ENCODE measurements at places on chromosomes 3 and 15.

DNA sequence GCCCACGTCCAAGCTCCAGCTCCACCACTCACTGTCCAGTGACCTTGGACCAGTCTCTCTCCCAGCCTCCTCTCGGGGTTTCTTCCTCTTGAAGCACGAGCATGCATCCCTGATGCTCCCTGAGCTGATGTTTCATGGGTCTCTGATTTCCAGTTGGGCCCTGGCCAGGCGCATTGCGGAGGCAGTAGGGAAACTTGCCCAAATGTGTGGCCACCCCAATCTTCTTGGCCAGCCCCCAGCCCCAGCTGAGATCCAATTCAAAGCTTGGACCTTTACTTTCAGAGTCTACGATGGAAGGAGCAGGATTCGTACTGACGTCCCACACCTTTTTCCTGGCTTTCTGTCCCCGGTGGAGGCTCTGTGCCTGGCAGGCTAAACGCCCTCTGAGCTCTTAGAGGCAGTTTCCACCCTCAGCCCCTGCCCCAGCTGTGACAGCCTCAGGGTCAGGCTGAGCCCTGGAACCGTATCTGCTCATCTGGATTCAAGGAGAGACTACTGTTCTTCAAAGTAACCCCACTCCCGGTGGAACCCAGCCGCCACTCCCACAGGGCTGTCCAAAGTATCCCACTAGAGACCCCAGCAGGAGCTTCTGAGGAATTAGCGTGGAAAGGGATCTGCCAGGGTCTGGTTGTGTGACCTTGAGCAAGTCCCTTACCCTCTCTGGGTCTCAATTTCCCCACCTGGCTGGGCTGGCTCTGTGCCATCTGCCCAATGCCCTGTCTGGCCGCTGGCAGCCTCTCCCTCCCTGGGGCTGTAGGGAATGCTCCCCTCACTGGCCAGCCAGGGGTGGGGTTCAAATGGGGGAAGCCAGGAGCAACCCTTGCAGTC, 37.4 kb downstream of the CPN2 start:
- DNase-seq, result no peak

DNA sequence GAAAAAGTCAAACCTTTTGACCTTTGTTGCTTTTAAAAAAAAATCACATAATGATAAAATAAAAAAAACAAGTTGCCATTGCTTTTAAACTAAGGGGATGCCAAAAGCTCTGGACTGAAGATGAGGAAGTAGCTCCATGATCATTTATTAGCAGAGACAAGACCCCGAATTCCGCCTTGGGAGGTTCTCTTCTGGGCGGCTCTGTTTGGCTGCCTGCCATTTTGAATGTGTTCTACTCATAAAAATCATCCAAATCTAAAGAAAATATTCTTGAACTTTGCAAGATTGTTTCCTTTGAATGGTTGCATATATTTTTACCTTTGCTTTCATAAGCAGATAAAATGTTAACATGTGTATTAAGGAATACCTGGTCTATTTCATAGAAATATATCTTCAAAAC, 63.8 kb downstream of the NCEH1 start:
- DNase-seq, result no peak

DNA sequence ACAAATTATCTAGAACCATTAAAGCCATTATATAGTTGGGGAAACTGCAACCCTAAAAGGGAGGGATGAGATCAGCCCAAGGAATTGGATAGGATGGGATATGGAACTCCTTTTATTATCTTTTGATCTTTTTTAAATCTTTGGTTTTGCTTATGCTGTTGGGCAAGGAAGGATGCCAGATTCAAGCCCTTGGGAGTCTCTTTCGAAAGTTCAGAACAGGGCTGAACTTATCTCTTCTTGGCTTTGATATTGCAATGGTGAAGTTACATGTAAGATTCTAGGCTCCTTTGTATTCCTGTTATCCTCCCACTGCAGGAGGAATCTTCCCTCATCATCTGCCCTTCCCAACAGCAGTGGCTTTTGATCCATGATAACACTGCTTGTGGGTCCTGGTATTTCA, 10.0 kb upstream of the SLC22A13 start:
- no peak for DNase-seq

GRCh38 chr15:44666210-44667038, 3.0 kb upstream of the SPG11 start:
- DNase-seq, result no peak

- no peak for DNase-seq
These were observed 4.4 kb downstream of the CLK3 start for GRCh38 chr15:74619916-74620635.

DNA sequence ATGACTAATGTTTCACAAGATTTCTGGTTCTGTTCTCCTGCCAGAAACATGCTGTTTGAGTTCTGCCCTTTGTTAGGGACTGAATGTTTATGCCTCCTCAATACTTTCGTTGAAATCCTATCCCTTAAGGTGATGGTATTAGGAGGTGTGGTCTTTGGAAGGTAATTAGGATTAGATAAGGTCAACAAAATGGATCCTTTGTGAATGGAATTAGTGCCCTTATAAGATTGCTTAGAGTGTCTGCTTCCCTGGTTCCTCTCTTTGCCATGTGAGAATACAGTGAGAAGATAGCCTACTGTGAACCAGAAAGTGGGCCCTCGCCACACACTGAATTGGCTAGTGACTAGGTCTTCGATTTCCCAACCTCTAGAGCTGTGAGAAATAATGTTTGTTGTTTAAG, 621.4 kb upstream of the ALCAM start:
- DNase-seq, result no peak

GRCh38 chr15:28901587-28901980, 15.8 kb downstream of the APBA2 start:
- DNase-seq, result no peak

DNA sequence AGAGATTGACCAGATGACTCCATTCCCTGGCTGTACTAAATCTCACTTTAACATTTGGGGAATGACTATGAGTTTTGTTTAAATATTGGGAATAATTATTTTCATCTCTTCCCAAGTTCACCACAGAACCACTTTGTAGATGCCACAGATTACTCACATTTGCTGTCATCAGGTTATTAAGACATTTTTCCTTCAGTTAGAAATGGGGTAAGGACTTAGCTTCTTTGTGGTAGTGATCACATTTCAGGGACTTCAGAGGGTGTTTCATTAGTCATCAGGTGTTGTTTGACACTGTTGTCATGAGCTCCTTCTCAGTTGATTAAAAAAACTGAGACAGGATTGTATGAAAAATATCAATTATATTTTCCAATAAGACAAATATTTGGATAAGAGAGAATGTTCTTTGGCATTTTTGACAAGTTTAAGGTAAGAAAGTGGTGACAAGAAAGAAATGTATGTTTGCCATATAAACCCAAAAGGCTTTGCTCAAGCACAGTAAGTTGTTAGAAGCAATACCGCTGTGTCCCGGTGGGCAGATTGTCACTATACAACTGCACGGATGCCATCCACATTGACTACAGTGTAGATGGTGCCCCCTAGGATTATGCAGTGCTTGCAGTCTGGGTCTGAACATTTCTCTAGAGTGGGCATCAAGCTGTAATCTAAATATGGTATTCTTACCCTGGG, 22.3 kb downstream of the FBXL2 start:
- no peak for DNase-seq

DNA sequence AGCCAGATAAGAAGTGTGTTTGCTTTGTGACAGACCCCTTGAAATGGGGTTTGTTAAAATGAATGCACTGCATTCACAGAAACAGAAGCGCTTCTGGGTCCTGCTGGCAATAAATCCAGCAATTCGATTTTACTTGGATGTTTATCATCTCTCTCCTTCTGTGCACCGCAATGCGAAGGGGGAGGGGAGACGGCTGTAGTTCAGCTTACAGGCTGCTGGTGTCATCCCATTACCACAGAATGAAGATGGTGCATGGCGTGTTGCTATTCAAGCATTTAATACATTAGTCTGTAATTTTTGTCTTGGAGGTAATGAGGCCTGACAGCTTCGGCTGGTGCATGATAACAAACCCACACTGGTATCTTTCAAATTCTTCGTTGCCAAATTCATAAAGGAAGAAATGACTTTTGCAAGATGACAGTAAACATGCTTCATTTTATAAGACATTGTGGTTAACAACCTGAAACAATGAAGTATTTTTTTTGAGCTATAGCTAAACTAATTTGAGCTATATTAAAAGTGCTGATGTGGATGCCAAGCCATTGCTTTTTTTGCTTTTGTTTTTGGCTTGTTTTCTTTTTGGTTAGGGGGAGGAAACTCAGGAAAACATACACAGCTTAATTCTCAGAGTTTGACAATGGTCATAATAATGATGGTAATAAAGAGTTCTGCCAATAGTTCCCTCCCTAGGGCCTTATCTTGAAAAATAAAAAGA, 418.3 kb downstream of the OTOL1 start:
- DNase-seq, result no peak

GRCh38 chr3:46566040-46566641, at the start of gene LRRC2:
Gene LRRC2, minus strand, starts transcription at chr3:46566302. Its CDS starts 14,711 bp downstream, at chr3:46551591.
- DNase-seq, result no peak

DNA sequence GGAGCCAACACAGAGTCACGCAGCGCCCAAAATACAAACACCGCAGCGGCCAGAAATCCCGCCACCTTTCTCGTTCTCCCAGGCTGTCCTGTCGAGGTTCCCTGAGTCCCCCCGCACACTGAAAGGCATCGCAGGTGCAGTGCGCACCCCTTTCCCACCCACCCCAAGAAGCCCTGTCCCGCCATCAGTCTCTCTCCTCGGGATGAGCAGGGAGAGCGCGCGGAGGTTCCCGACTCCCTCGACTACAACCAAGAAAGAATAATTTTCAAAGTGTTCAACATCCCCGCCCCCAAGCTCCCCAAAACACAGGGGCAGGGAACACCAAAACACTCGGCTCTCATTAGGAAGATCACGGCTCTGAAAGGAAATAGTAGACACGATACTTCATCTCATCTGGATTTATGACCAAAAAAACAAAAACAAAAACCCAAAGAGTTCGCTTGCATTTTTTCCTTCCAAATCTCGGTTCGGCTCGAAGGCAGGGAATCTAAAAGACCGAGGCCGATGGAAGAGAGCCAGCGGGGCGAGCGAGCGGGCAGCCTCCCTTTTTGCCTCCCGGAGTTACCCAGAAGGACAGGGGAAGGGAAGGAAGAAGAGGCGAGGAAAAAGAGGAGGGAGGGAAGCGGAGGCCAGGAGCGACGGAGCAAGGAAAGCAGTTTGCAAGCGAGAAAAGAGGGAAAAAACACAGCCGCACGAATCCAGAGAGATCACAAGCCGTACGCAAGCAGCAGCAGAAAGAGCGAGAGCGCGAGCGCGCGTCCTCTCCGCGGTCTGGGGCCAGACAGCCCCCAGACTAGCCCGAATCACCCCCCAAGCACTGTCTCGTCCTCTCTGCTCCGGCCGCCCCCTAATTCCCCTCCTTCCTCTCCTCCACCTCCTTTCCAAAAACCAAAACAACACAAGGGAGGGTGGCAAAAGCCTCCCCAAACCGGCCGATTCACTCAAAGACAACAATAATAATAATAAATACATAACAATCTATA, 808 bp downstream of the BCL6 start:
- DNase-seq, result peak; percentile 27

- no peak for DNase-seq
These were observed 586 bp downstream of the LRRK1 start for GRCh38 chr15:100919481-100920405.

DNA sequence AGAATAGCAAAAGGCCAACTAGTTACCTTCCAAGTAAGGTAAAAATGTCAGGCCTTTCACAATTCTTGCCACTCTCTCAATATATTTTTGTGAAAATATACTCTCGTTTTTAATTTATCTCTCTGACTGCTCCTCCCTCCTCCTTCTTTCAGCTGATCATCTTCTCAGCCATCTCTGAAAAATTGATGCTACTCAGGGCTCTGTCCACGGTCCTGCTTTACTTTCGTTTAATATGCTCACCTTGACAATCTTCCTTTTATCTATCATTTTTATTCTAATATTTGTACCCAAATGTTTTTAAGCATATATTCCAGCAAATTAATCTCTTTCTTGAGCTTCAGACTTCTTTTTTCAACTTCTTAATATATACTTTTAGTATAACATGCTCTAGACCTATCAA, 1362.1 kb downstream of the ROBO1 start:
- DNase-seq, result no peak

- DNase-seq, result no peak
These were observed 4.5 kb downstream of the PROK2 start for GRCh38 chr3:71780430-71780829.

DNA sequence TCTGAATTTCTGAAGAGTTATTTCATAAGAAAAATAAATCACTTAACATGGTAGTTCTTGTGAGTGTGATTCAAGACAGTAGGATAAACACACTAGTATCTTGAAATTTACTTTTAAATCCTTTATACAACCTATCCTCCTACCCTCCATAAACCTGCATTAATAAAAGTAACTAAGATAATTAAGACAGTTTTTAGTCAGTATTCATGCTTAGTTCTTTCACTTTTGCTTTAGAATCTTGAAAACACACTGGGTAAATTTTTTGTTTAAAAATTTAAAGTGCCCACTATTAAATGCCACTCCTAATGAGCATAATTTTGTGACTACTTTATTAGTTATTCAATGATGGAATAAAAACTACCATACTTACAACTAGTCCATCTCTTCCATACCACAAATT, 28.8 kb downstream of the GOLIM4 start:
- DNase-seq, result no peak

DNA sequence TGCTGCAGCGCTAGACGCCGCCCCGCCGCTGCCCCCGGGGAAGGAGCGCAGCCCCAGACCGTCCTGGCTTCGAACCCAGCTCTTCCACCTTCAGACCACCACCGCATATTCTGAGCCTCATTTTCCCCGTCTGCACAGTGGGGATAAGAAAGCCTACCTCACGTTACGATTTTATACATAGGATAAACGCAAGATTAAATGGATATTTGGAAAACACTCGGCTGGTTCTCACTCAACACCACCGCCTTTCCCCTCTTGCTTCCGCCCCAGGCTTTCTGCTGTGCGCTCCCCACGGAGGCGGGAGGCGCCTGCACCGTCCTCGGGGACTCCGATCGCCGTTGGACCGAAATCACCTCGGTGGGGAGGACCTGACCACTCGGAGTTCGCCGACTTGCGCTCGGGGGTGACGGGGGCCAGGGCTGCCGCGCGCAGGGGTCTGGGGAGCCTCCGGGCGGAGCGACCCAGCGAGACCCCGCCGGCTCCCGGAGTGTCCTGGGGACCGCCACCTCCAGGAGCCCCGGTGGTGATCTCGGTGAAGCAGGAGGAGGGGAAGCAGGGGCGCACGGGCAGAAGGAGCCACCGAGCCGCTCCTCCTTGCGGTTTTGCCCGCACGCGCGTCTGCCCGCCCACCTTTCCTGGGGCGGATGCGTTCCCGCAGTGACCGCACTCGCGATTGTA, 4.0 kb downstream of the FBXL22 start:
- peak; percentile 33 for DNase-seq

- DNase-seq, result no peak
These were observed 206.7 kb downstream of the THRB start for GRCh38 chr3:24287755-24288450.

DNA sequence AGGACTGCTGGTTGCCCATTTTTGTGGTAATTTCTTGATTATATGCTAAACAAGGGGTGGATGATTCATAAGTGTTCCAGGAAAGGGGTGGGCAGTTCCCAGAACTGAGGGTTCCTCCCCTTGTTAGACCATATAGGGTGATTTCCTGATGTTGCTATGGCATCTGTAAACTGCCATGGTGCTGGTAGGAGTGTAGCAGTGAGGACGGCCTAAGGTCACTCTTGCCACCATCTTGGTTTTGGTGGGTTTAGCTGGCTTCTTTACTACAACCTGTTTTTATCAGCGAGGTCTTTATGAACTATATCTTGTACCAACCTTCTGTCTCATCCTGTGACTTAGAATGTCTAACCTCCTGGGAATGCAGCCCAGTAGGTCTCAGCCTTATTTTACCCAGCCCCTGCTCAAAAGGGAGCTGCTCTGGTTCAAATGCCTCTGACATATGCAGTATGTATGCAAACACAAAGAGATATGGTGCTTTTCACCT, 46.2 kb downstream of the C3orf38 start:
- DNase-seq, result no peak

- DNase-seq, result no peak
These were observed 17.8 kb upstream of the NR2E3 start for GRCh38 chr15:71792521-71792920.

All from T follicular helper cell (primary cell).